CD8-positive, alpha-beta memory T cell (primary cell): ENCODE measurements at places on chromosomes 1 and 21. TPM values are rescaled to one million over a fixed set of nuclear protein-coding genes. Genes with fewer than 3 reads are reported as not detected.

Gene KCNJ15
- polyA plus RNA-seq = not detected

Gene SPRR5
- polyA plus RNA-seq = not detected

- DNase-seq = no peak
Observed at GRCh38 chr1:160863061-160863773, 530 bp upstream of the CD244 start.

- DNase-seq = no peak
Observed at GRCh38 chr1:27538793-27539192, 48.8 kb upstream of the WASF2 start.

GRCh38 chr1:182779530-182779929 lies 10.0 kb upstream of the NPL start:
- DNase-seq = no peak

DNA sequence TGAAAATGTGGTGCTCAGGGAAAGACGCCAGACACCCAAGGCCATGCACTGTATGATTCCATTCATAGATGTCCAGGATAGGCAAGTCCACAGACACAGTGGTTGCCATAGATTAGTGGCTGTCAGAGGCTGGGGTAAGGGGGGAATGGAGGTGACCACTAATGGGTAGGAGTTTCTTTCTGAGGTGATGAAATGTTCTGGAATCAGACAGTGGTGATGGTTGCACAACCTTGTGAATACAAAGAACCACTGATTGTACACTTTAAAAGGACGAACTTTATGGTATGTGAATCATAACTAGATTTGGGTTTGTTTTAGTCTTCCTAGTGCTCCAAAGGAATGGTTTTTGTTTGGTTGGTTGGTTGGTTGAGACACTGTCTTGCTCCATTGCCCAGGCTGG lies 51.7 kb downstream of the PRAMEF20 start:
- DNase-seq = no peak

Gene ACTA1
- not detected for polyA plus RNA-seq

DNA sequence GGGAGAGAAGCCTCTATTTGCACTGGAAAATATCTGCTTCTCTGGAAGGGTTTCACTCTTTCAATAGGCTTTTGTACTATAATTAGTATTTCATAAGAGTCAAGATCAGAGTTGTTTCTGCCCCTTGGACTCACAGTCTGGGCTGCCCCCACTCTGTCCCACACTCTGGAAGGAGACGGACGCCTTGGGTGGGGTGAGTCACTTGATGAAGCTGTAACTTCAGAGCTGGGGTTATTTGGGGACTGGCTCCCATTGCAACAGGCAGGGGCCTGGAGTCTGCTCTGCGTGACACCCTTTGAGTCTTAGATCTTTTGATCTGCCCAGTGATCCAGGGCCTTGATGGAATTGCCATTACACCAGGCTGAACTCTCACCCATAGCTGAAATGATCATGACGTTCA lies 4.0 kb upstream of the KCNA10 start:
- DNase-seq = no peak

DNA sequence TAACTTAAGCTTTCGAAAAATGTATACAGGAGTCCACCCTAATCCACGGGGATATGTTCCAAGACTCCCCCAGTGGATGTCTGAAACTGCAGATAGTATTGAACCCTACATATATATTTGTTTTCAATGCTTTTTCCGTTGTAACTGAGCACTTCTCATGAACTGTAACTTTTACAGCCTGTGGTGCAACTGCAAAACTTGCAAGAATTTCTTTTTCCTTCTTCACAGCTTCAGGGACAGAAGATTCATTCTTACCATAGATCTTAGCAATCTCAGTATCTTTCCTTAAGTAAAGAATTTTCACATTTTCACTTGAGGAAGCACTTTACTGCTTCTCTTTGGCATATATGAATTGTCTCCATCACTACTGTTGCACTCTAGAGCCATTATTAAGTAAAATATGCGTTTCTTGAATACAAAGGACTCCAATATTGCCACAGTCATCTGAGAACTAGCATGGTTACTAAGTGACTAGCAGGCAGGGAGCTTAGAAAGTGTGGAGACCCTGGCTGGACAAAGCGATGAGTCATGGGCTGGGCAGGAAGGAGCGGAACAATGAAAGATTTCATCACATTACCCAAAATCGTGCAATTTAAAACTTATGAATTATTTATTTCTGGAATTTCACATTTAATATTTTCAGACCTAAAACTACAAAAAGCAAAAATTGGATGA lies 14.1 kb downstream of the DPYD start:
- no peak for DNase-seq

GRCh38 chr1:36513676-36514473 lies 31.2 kb upstream of the CSF3R start:
- DNase-seq = no peak

GRCh38 chr1:23394181-23394580 lies 24.5 kb upstream of the ZNF436 start:
- DNase-seq = no peak

Gene CLCA1
- polyA plus RNA-seq = not detected

DNA sequence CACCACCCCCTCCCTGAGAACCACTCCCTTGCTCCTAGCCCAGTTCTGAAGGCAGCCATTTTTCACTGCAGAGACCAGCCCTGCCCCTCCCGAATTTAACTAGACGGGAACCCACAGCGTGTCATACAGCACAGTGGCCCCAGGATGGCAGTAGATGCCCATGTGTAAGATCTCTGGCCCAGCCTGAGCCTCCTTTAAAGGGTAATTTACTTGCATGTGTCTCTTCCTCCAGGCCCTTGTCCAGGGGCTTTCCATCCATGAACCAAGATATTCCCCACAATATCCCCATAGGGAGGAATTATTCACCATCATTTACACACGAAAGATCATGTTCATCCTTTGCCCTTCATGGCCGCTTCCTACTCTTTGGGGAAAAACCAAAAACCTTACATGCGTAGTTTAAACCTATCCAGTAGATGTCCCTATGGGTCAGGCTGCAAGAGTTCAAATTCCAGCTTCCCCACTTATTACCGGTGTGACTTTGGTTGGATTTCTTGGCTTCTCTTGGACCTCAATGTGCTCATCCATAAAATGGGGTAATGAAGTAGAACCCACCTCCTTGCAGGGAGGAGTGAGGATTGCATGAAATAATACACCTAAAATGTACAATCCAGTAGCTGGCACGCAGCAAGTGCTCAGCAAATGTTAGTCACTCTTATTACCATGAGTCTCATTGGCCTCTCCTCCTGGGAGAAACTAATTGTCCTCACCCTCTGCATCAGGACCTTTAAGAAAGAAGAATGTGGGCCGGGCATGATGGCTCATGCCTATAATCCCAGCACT lies 4.0 kb upstream of the LACTBL1 start:
- DNase-seq = peak; percentile 21

GRCh38 chr1:162229549-162229948 lies 147.1 kb downstream of the SPATA46 start:
- no peak for DNase-seq

Gene TMEM200B
- polyA plus RNA-seq = 0.12 TPM

DNA sequence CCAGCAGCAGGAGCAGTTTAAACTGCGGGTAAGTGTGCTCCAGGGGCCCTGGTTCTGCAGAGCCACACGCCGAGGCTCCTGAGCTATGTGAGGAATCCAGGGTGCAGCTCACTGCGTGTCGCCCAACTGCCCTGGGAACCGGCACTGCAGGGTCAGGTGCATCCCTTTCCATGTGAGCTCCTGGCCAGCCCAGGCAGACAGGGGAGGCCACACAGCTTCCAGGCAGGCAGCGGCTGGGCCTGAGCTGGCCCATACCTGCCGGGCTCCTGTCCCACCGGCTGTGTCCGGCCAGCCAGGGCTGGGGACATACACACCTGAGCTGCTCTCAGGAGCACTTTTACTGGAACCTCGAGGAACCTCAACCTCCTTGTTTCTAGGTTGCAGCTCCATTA lies 18.6 kb upstream of the COL18A1 start:
- peak; percentile 33 for DNase-seq

GRCh38 chr1:118871582-118872171 lies 116.5 kb downstream of the TBX15 start:
- no peak for DNase-seq

Gene RNF186
- not detected for polyA plus RNA-seq

Gene GPR3
- polyA plus RNA-seq = not detected

Gene FAM72C
- polyA plus RNA-seq = not detected

- DNase-seq = no peak
Observed at GRCh38 chr1:74856174-74856573, 123.2 kb downstream of the TYW3 start.

- no peak for DNase-seq
Observed at GRCh38 chr21:39332175-39332574, 16.7 kb downstream of the HMGN1 start.

GRCh38 chr1:47934243-47934805 lies 62.9 kb downstream of the TRABD2B start:
- DNase-seq = no peak

- DNase-seq = no peak
Observed at GRCh38 chr1:154879038-154879421, 8.9 kb upstream of the KCNN3 start.

DNA sequence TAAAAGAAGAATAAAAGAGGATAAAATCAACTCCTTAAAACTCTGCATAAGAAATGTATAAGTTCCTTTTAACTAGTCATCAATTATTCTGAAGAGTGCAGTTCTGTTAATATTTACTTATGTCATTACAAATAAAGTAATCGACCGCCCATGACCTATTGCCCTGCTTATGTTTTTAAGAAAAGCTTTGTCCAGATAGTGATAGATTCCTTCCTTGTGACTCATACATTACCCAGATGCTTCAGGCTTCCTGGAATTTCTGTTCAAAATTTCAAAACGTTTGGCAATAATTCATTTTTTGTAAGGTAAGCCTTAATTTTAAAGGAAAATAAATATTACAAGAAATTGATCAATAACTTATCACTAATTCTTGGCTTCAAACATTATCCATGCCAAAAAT lies 918.2 kb upstream of the ADGRL2 start:
- DNase-seq = no peak

DNA sequence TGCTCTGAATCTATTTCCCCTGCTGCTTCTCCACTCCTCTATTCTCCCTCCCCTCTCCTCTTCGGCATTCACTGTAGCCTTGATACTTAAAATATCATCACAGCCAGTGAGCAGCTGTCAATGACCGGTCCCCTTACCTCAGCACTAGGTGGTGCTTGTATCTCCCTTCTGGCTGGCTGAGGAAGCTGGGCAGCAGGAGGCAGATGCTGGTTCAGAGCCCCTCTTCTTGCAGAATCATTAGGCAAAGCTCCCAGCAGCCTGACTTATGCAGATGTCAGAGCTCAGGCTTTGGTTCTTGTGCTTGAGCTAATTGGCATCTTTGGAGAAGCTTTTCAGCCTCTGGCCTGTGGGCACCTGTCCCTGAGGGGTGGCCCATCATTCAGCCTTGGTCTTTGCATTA lies 31.9 kb upstream of the KCNA2 start:
- no peak for DNase-seq

Gene ZNF683
- polyA plus RNA-seq = 205 TPM
